ENCODE measurements at places on chromosomes 1 and 21.

DNA sequence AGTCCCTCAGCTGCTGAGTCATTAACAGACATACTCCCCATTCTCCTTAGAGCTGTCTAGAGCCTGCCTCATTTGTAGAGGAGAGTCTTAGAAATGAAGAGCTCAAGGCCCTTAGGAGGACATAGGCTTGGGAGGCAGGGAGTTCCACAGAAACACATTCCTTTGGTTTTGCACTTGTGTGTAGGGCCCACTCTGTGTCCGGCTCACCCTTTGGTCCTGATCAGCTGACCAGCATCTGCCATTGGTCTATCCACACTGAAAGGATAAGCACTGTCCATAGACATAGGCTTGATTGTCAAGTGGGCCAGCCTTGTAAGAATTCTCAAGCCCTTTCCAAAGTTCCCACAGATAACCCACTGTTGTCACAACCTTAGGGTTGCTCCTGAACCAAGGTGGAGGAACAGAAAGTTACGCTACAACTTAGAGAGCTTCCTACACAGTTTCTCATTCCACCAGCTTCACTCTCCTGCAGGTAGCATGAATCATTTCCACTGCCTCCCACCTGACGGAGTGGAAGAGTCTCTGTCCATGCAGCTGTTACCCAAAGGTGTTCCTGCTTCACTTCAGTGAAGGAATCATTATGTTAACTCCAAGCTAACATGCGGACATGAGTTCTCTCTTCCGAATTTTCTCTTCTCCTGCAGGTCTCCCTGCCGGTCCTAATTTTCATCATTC lies 96.1 kb downstream of the TNFSF18 start:
- DNase-seq = no peak

GRCh38 chr21:44947111-44947929 lies 7.5 kb downstream of the SLX9 start:
- no peak for DNase-seq

DNA sequence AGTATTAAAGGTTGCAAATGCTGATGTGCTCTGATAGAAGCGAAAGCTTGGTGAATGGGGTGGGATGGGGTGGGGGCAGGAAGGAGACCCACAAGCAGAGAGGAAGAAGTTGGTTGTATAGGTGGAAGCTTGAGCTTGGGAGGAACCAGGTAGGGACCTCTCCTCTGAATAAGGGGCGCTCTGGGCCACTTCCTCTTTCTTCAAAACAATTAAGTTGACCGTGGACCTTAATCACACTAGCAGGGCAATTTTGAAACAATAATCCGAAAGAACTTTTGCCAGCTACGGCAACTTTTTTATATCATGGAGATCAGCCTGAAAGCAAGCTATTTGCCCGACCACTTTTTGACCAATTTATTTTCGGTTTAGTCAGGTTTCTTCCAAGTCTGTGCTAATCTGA lies 1.9 kb upstream of the DYRK1A start:
- no peak for DNase-seq

DNA sequence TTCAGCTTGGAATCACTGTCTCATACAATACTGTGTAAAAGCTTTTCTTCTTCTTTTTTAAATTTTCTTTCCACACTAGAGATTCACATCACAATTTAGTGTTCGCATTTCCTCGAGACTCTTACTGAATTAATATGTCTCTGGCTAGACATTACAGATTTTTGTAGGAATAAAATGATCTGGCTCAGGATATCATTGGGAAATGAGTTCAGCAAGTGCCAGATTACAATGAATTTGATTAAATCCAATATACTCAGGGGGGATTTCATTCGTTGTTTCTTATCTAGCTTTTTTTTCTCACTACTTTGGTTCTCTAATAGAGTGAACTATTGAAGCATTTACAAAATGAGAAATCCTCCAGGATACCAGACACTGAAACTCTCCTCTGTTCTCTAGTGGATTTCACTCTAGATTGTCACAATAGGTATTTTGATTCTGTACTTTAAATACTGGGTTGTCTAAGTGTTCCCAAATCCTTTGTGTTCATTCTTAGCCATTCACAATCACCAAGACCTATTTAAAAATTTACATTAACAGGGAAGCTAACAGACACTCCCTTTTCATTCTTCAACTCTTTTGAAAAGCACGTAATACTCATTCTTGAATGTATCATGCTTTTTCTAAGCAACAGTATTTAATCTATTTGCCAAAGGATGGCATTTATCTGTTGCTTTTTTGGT lies 2.8 kb upstream of the TSEN15 start:
- peak; percentile 98 for DNase-seq

GRCh38 chr1:84089867-84090266 lies 54.2 kb upstream of the PRKACB start:
- no peak for DNase-seq

DNA sequence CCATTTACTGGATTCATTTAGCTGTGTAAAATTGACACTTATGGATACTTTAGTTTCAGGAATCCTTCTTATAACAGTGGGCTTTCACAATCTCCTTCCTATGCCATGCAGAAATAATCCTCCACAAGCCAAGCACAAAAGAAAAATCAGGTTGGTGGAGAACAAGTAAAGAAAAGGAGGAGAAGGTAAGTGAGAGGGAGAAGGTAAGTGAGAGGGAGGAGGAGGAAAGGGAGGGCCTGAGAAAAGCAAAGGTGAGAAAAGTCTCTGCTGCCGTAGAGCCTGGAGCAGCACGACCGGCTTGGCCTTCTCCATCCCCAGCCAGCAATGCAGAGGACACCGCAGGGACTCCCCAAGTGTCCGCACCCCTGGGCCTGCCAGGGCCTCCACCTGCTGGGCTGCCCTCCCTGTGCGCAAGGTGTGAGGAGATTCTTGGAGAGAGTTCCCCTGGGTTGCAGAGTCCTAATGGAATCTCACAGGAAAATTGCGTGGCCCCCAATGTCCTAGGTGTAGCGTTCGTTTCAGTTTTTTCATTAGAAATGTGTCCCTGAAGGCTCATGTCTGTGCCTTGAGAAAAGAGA lies 39.0 kb downstream of the PRMT2 start:
- DNase-seq = no peak

All from HAP-1 (cell line).